T follicular helper cell (primary cell): ENCODE measurements at places on chromosomes 5 and 9.

GRCh38 chr5:142250119-142250518 lies 74.7 kb downstream of the SPRY4 start:
- no peak for DNase-seq

- DNase-seq: no peak
Observed at GRCh38 chr5:66438087-66438486, 158.1 kb upstream of the MAST4 start.

DNA sequence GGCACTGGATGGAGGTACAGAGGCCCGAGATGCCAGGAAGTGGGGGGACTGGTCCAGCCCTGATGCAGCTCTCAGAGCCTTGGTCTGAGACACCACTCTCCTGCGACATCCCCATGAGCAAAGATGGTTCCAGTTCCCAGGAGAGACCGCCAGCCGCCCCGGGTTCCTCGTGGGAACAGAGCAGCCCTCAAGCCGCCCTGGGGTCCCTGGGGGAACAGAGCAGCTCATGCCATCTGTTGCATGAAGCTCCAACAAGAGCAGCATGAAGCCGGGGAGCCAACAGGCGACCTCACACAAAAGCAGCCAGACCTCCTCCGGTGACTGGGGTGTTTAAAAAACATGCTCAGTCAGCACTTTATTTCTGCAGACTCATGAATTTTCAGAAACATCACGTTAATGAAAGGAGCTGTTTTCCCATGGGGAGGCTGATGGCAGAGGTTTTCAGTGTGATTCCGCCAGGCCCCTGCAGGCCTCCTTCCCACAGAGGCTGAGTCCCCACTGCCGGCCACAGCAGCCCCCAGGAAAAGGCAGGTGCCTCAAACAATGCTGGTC lies 6.2 kb downstream of the SLC6A18 start:
- DNase-seq: no peak

- no peak for DNase-seq
Observed at GRCh38 chr5:34868791-34869190, 29.8 kb downstream of the TTC23L start.

- DNase-seq: no peak
Observed at GRCh38 chr9:122058051-122058450, 35.1 kb downstream of the TTLL11 start.

- no peak for DNase-seq
Observed at GRCh38 chr5:116604805-116605204, 30.2 kb upstream of the SEMA6A start.

DNA sequence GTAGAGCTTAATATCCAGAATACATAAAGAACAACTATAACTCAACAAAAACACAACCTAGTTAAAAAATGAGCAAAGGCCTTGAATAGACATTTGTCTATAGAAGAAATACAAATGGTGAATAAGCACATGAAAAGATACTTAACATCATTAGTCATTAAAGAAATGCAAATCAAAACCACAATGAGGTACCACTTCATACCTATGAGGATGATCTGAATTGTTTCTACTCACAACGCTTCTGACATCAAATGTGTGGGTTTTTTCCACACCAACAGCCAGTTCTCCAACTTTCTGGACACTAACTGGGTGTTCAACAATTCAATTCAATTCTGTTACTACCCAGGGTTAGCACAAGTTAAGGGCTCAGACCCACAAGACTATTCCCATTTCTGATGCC lies 22.0 kb downstream of the SREK1IP1 start:
- no peak for DNase-seq

- no peak for DNase-seq
Observed at GRCh38 chr5:43302481-43302880, 10.7 kb downstream of the HMGCS1 start.

DNA sequence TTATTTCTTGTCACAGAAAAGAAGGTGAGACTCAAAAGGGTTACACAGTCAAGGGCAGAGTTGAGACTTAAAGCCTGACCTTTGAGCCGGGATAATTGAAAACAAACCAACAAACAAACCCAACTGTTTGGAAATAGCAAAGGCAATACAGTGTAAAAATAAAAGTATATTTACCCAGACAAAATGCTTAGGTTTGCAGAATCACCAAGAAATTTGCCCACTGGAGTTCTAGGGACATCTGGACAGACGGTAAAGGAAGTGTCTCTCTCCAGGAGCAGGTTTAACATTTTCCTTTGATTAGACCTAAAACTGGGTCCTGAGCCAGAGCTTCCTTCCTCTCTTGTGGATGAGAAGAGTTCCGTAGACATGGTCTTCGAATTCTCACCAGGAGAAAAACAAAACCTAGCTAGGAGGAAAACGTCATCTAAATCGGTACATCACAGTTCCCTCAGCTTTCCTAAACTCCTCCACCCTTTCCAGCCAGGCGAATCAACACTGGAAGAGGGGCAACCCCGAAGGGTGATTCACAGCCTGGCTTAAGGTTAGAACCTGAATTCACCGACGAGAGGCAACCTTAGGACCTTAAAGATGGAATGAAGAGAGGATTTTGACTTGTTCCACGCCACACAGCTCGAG lies 673 bp downstream of the CDC25C start:
- no peak for DNase-seq

GRCh38 chr9:24382566-24382965 lies 163.1 kb downstream of the IZUMO3 start:
- no peak for DNase-seq

- DNase-seq: no peak
Observed at GRCh38 chr5:92401-93220, 643 bp downstream of the PLEKHG4B start.

- DNase-seq: no peak
Observed at GRCh38 chr5:134906811-134907210, 1.9 kb downstream of the PCBD2 start.

DNA sequence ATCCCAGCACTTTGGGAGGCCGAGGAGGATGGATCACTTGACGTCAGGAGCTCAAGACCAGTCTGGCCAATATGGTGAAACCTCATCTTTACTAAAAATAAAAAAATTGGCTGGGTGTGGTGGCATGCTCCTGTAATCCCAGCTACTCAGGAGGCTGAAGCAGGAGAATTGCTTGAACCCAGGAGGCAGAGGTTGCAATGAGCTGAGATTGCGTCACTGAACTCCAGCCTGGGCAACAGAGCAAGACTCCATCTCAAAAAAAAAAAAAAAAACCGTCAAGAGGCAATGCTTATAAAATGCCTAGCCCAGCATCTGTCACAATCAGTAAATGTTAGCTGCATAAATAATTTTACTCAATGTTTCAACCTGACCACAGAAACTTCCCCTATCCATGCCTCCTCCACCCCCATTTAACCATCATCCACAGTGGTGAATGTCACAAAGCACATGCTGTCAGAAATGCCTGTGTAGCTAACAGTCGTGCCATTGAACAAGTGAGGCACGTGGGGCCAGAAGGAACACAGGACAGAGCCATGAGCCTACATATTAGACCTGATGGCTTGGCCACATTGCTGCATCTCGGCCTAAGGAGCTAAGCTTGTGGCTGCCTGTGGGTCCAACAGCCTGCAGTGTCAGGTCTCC lies 16.8 kb upstream of the TCOF1 start:
- DNase-seq: no peak

DNA sequence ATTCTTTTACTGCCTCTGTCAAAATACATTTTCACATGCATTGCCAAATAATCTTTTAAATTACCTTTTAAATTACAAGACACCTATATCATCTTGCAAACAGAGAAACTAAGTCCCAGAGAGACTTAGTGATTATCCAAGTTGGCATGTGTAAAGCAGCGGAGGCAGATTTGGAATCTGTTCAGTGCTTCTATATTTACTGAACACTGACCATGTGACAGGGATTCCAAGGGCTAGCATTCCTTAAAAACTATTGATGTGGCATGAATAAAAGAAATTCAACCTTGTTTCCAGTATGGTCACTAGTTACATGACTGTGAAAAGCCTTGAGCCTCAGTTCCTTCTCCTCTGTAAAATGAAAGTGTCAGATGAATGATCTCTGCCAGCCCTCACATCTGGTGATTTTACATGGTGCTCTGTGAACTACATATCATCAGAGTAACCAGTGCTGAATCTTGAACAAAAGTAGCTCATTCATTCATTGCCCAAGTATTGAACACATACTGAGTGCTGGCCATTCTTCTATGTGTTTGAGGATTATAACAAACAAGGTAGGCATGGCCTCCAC lies 71.9 kb upstream of the PPP1R2B start:
- DNase-seq: no peak

GRCh38 chr5:168672016-168672415 lies 92.8 kb upstream of the PANK3 start:
- DNase-seq: no peak

GRCh38 chr5:31611002-31611401 lies 27.9 kb upstream of the PDZD2 start:
- DNase-seq: no peak

DNA sequence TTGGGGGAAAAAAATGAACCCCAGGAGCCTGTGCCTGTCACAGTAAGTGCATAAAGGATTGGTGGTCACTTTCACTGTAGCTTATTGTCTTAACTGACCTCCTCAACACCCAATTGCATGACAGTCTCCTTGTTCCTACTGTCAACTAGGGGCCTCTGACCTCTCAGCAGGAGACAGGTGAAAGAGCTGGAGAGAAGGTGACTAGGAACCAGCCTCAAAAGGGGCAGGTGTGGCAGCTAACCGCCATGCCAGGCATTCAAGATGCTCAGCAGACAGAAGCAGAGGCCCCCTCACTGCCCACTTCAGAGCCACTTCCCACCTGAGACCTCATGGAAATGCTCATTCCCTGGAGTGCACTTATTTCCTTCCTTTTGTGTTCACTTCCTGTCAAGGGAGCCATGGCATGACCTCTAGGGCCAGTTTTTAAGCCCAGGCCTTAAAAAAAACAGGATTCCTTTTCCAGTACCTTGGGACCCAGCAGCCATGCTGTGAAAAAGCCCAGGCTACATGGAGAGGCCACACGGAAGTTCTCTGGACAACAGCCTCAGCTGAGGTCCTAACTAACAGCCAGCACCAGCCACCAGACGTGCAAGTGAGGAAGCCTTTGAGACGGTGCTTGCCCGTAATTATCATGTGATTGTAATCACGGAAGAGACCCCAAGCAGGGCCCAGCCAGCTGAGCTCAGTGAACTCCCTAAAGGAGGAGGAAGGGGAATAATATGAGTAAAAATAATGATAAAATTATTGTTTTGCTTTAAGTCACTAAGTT lies 74.9 kb downstream of the NSUN2 start:
- no peak for DNase-seq

GRCh38 chr9:106915851-106916250 lies 52.9 kb downstream of the ZNF462 start:
- no peak for DNase-seq

DNA sequence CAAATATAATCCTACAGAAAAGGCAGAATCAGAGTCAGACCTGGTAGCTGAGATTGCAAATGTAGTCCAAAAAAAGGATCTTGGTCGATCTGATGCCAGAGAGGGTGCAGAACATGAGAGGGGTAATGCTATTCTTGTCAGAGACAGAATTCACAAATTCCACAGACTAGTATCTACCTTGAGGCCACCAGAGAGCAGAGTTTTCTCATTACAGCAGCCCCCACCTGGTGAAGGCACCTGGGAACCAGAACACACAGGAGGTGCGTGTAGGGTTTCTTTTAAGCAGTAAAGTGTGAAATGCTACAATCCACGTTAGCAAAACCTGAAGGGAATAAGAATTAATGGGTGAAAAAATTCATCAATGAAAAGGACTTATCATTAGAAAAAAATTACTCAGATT lies 145.8 kb downstream of the GIN1 start:
- DNase-seq: no peak

DNA sequence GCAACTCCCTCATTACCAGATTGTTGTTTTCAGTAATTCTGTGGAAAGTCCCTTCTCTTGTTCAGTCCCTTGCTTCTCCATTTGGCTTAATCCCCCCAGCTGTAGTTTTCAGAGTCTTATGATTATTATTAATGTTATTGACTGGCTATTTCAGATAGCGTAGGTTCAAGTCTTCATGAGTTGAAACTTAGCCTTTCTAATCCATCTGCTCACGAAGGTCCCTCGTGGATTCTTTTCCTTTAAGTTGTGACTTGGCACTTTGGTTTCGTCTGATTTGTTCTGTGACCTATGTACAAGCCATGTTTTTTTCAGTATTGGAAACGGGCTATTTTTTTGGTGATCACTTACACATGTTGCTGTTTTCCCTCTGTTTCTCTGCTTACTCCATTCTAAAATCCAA lies 260.3 kb downstream of the TMEM167A start:
- DNase-seq: no peak

DNA sequence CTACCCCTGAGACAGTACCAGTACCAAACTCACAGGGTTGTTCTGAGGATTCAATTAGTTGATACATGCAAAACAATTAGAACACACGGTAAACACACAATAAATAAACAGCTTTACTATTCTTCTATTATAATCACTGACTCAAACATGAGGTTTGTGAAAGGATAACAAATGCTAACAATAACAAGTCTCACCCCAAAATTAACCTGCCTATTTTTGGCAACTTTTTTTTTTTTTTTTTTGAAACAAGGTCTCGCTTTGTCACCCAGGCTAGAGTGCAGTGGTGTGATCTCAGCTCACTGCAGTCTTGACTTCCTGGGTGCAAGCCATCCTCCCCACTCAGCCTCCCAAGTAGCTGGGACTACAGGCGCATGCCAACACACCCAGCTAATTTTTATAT lies 6.5 kb downstream of the ECPAS start:
- DNase-seq: no peak

DNA sequence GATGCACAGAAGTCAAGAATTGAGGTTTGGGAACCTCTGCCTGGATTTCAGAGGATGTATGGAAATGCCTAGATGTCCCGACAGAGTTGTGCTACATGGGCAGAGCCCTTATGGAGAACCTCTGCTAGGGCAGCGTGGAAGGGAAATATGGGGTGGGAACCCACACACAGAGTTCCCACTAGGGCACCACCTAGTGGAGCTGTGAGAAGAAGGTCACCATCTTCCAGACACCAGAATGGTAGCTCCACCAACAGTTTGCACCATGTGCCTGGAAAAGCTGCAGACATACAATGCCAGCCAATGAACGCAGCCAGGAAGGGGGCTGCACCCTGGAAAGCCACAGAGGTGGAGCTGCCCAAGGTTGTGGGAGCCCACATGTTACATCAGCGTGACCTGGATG lies 104.5 kb downstream of the STK32A start:
- no peak for DNase-seq

DNA sequence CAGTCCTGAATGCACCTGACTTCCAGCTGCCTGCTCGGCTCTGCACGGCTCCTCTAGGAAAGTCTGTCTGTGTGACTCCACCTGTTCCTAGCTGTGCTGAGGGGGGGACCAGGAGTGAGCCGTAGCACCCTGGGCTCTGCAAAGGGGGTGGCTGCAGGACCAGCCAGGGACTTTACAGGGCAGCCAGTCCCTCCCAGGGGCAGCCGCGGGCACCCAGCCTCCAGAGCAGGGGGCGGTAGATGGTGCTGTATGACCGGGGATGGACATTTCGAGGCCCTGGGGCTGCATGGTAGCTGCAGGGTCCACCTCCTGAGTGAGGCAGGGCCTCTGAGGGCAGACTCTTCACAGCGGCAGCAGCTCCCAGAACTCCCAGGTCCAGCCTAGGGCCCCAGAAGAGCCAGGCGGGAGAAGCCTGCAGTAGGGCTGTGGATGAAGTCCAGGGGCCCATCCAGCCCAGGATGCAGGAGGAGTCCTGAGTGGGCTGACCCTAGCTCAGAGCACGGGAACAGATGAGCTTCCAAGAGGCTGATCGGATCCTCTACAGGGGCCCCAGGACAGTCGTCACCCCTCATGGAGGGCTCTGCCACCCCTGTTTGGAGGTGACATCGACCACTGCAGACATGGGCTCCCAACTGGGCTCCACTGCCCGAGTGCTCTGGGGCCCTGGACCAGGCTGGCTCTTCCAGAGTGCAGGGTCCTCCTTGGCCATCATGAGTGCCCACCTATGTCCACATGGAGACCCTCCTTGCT lies 105.4 kb downstream of the ZNF354C start:
- DNase-seq: no peak
